GM19239 (cell line): ENCODE measurements at places on chromosomes 13 and 19.

GRCh38 chr13:51136276-51136980 is 25.4 kb upstream of the C13orf42 start:
- DNase-seq: no peak

DNA sequence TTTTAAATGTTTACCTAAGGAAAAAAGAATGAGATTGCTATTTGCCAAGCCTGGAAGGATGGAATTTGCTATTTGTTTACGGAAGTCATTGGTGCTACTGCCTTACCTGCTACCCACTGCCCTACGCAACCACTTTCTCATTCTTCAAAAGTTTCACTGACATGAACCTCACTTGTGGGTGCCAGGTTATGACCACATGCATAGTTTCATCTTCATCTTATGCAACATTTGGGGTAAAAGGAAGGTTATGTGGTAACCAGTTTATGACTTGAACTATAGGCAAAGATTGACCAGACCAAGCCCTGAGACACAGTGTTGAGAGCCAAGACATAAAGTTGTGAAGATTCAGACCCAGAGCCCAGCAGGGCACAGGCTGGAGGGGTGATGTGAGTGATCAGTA is 142.5 kb downstream of the LACC1 start:
- no peak for DNase-seq

- no peak for DNase-seq
Measured at GRCh38 chr13:95298971-95299621, 2.2 kb downstream of the ABCC4 start.

- no peak for DNase-seq
Measured at GRCh38 chr13:51681037-51681678, 96.9 kb downstream of the WDFY2 start.

DNA sequence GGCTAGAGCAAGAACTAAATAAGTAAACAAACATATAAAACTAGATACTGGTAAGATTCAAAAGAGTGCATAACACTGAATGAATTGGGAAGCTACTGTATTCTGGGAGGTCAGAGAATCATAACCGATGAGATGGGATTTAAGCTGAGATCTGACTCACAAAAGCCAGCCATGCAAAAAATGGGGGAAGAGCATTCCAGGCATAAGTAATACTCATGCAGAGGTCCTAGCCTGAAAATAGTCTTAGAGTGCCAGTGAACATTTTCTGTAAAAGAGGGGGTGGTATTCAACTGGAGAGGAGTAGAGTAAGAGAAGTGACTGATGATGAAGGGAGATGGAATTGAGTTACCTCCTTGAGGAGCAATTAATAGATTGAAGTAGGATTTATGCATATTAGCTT is 872.0 kb upstream of the GPC6 start:
- no peak for DNase-seq

GRCh38 chr19:38031423-38031770 is 124.4 kb downstream of the SIPA1L3 start:
- DNase-seq: no peak

- DNase-seq: no peak
Measured at GRCh38 chr13:28637714-28638355, 21.1 kb upstream of the POMP start.

GRCh38 chr19:42301646-42302203 is at the start of gene PRR19:
PRR19 (plus strand) TSS chr19:42302132; CDS start chr19:42309585, 7,453 bp downstream.
- no peak for DNase-seq

DNA sequence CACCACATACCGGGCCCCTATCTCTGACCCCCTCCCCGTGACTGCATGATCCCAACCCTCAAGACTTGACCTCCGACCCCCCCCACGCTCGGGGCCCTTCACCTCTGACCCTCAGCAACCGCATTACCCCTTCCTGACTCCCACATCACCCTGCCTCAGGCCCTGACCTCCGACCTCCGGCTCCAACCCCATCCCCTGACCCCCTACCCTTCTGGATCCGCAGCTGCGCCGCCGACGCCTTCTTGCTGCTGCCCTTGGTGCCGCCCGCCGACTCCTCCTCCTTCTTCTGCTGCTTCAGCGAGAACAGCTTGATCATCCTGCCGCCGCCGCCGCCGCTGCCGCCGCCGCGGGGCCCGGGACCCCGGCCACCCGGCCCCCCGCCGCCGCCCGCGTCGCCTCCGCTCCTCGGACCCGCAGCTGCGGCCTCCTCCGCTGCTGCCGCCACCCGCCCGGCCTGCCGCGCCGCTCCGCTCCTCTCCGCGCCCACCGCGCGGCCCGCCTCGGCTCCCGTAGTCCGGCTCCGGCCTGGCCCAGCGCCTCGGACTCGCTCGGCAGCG is at the start of gene UBE2M:
Gene UBE2M (minus strand): TSS at position 546 of the 557 bp plus-strand sequence. CDS start 230 bp downstream, at position 316.
- no peak for DNase-seq

DNA sequence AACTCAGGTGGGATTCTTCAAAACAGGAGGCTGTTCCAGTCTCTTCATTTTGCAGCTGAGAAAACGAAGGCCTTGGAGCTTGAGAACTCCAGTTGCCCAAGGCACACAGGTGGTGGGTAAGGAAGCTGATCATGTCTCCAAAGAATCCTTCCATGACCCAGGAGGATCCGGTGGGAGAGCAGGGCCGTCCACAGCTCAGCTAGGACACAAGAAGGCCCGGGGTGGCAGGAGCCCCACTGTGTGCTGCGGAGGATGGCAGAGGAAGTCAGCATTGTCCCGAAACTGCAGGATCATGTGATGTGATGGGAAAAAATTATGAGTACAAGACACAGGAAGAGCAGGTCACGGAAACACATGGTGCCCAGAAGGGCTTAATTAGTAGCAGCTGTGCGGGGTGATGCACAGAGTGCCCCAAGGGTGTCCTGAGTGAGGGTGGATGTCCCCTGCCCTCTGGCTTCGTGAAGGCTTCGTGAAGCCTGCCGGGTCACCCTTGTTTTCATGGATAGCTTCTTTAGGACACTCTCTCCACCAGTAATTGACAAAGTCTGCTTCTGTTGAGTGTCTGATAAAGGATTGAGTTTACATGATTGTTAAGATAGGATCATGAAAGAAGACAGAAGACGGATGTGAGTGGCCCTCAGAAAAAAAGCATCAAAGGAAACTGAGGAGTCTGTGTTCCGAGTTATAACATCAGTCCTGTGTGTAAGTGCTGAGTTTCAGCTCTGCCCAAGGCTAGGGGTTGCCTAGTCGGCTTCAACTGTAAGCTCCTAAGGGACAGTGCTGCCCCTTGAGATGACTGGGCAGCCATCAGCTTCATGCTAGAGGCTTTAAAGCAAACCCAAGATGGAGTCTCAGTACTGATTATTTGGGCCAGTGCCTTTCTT is 33.8 kb upstream of the SACS start:
- DNase-seq: no peak
